RCC 7860 (cell line): ENCODE measurements at places on chromosomes 12 and 14.

- peak; percentile 38 for DNase-seq
These were observed 9.2 kb downstream of the NID2 start for GRCh38 chr14:52059649-52060048.

DNA sequence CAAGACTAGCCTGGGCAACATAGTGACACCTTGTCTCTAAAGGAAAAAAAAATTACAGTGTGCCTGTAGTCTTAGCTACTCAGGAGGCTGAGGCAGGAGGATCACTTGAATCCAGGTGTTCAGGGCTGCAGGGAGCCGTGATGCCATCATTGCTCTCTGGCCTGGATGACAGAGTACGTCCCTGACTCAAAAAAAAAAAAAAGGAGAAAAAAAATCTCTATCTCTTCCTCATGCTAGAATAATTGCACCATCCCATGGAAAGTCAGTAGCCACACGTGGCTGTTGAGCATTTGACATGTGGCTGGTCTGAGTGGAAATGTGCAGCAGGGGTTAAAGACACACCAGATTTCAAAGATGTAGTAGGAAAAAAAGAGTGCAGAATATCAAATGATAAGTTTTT lies 3.8 kb downstream of the RILPL1 start:
- no peak for DNase-seq

GRCh38 chr14:35985474-35986218 lies 159.5 kb downstream of the BRMS1L start:
- DNase-seq, result no peak

DNA sequence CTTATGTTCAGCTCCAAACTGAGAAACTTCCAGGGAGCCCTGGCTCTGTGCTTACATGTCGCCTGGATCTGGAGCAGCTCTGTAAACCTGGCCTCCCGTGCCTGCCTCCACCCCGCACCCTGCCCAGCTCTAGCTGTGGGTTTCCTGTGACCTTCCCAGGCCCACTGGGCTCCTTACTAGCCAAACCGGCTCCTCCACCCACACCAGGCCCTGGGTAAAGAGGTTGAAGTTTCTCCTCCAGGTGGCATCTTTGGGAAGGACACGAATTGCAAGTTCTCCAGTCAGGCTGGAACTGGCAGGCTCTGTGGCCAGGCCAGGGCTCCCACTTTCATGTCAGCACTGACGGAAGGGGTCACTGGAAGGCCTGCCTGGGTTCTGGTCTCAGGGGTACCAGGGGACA lies 60.9 kb upstream of the ZFP36L1 start:
- DNase-seq, result no peak

DNA sequence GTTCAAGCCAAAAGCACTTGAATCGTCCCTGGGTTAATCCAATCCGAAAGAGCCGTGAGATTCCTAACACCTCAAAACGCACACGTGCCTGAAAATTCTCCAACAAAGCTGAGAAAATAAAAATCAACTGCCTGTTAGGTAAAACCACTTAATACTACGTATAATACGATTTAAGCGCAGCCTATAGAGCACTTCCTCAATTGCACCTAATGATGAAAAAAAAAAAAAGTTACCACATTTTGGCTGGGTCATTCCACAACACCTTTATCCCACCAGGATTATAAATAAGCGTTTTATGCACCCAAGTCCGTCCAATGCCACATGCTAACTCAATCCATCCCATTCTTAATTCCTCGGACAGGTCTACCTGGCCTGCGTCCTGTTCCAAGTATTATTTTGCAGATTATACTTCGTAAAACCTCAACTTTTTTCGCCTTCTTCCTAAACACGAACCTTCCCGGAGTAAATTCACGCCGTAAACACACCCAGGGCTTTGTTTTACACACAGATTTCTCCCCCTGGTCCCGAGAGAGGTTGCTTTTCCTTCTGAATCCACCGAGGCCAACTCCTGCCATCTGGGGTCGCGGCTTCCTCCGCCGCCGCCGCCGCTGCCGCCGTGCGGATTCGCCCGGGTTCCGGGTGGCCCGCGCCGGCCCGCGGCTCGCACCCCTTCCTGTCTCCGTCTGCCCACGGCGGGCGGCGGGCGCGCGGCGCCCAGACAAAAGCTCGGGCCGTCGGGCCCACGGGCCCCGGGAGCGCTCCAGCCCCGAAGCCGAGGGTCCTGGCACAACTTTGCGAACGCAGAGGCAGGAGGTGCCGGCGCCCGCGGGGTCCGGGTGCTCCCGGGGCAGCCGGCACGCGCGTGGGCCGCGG lies 66.2 kb downstream of the RNF34 start:
- no peak for DNase-seq

GRCh38 chr14:73269729-73270531 lies 32.6 kb downstream of the PAPLN start:
- DNase-seq, result peak; percentile 39

GRCh38 chr12:95262808-95263207 lies 45.2 kb downstream of the VEZT start:
- no peak for DNase-seq

GRCh38 chr14:50452296-50452695 lies 55.6 kb upstream of the CDKL1 start:
- DNase-seq, result no peak

- DNase-seq, result no peak
These were observed 28.3 kb downstream of the PTPRO start for GRCh38 chr12:15350643-15351042.

DNA sequence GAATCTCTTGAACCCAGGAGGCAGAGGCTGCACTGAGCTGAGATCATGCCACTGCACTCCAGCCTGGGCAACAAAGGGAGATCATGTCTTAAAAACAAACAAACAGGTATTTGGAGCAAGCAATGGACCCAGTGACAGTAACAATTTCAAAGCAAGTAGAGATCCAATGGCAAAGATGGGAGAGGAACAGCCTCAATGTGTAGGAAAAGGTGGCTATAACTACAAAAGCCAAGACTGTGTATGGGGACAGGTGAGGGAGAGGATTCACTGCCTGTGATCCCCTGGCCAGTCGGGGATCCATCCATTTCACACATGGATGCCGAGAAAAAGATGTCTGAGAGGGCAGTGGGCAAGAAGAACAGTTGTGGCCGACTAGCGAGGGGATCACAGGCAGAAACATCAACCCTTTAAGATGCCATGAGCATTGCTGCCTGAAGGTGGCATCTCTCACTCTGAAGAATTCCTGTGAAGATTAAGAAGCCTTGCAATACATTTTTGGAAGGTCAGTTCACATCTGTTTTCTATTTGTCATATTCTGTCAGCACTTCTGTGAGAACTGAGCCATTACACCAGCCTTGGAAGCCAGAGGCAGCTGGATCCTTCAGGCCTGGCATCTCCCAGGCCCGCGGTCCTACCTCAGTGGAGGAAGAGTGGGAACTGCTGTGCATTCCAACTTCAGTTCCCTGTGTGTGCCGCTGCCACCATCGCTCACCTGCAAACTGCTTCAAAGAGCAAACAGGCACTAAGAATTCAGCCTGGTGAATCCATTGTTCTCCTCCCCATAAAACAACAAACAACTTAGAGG lies 54.5 kb upstream of the FRS2 start:
- no peak for DNase-seq

DNA sequence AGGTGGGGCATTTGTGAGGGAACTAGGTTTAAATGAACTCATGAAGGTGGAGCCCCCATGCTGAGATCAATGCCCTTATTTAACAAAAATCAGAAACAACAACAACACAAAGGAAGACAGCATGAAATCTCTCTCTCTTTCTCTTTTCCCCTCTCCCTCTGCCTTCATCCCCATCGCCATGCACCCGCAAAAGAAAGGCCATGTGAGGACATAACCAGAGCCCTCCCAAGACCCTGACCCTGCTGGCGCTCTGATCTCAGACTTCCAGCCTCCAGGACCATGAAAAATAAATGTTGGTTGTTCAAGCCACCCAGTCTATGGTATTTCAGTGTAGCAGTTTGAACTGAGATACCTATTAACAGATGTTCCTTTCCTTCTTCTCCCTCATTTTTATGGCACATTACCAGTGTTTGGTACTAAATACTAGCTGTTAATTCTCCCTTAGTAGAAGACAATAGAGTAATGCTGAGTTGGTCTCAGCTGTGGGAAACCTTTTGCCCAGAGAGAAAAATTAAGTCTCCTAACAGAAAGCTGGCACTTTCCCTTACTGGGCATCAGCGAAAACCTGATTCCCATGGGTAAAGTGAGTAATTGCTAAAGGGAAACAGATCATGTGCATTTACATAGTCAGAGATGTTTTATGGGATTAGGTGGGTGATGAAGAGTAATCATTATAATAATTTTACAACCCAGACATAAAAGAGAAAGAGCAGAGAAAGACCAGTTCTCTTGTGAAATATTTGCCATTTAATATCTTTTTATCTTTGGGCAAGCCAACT lies 264.0 kb upstream of the PLEKHG7 start:
- DNase-seq, result no peak

GRCh38 chr12:40313928-40314327 lies 89.1 kb downstream of the LRRK2 start:
- no peak for DNase-seq

DNA sequence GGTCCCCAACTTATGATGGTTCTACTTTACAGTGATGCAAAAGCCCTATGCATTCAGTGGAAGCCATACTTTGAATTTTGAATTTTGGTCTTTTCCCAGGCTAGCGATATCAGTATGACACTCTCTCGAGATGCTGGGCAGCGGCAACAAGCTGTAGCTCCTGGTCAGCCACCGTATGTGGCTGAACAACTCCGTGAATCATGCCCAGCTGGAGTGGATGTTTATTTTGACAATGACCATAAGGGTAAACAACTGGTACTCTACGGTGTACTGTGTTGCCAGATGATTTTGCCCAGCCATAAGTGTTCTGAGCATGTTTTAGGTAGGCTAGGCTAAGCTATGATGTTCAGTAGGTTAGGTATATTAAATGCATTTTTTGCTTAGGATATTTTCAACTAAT lies 8.2 kb upstream of the ZNF410 start:
- no peak for DNase-seq

- DNase-seq, result no peak
These were observed 15.2 kb downstream of the PDE6H start for GRCh38 chr12:14988035-14988434.

DNA sequence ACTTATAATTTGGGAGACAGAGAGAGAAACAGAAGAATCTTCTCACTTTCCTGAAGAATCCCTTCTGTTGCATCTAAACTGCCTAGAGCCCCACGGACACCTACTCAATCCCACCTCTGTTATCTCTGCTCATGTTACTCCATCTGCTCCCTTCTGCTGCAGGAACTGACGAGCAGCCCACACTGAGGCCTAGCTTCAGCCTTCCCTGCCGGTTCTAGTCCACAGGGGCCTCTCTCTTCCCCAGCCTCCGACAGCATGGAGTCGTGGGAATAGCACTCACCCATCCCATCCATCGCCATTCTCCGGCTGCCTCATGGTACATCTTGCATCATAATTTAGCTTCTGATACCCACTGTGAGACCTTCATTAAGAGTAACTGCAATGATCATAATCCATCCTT lies 4.0 kb downstream of the RAB15 start:
- no peak for DNase-seq

- no peak for DNase-seq
These were observed 16.7 kb downstream of the ALDH1L2 start for GRCh38 chr12:105067511-105068031.

- no peak for DNase-seq
These were observed 26.5 kb upstream of the PLD4 start for GRCh38 chr14:104898195-104898558.

DNA sequence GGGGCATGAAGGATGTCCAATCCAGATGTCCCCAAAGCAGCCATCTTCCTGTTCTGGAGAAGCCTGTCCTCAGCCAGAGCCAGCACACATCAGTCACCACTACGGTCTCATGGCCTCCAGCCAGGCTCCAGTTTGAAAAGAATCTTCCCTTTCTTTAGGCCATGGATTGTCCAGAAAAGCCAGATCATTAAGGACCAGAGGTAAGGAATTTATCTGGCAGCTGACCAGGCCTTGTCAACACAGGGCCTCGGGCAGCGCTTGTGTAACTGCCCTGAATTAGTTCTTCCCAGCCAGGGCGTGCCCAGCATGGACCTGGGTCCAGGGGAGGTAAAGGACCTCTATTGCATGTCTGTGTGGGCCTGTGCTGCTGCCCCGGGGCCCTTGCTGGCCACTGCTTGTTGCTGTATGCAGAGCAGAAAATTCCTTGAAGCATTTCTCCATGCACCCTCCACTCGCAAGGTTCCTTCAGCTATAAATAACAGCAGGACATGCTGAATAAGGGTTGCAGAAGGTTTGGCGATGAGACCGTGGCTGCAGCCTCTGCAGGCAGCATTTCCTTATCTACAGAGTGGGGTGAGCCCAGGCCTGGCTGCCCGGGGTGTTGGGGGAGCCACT lies 21.7 kb upstream of the VPS37B start:
- DNase-seq, result no peak

- no peak for DNase-seq
These were observed 158.6 kb downstream of the DICER1 start for GRCh38 chr14:94998685-94999084.

DNA sequence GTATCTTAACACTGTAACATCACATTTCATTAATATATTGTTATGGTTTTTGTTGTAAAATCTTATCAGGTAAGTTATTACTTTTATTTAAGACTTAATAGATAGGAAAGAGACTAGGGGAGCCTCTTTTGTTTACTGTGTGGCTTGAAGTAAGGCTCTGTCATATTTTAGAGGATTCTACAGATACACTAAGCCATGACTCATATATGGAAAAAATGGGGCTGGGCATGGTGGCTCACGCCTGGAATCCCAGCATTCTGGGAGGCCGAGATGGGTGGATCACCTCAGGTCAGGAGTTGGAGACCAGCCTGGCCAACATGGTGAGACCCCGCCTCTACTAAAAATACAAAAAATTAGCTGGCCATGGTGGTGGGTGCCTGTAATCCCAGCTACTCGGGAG lies 23.6 kb upstream of the NPFF start:
- no peak for DNase-seq

- DNase-seq, result peak; percentile 33
These were observed 89.8 kb downstream of the CRADD start for GRCh38 chr12:93766796-93767523.

DNA sequence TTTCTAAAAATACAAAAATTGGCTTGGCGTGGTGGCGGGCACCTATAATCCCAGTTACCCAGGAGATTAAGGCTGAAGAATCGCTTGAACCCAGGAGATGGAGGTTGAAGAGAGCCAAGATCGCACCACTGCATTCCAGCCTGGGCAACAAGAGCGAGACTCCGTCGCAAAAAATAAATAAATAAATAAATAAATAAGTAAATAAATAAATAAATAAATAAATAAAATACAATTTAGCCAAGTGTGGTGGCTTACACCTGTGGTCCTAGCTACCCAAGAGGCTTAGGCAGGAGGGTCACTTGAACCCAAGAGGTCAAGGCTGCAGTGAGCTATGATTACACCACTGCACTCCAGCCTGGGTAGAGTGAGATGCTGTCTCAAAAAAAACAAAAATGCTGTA lies 26.5 kb upstream of the SPTSSA start:
- DNase-seq, result no peak

- DNase-seq, result no peak
These were observed 20.7 kb upstream of the TMEM106C start for GRCh38 chr12:47942614-47943225.

DNA sequence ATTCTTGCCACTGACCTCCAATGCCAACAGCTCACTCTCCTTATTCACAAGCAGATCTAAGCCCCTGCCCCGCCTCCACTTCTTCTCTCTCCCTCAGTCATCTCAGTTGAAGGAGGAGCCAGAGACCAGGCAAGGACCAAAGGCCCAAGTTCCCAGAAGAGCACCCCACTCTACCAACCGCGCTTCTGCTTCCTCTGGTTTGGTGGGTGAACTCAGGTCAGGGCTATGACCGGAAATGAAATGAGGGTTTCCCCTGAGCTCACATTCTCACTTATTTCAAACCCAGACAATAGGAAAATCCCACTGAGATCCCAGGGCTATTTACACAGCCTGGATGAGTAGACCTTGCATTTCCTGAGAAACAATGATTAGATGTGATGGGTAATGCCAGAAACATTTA lies 9.9 kb downstream of the DPF3 start:
- DNase-seq, result no peak

GRCh38 chr12:92290350-92290695 lies 144.7 kb upstream of the BTG1 start:
- peak; percentile 10 for DNase-seq
